ENCODE measurements at places on chromosomes 2 and 18. TPM values are rescaled to one million over a fixed set of nuclear protein-coding genes. Genes with fewer than 3 reads are reported as not detected.

GRCh38 chr2:237590272-237591140, at the start of gene RAB17:
Gene RAB17 (minus strand): TSS chr2:237590734. CDS start chr2:237586154, 4,580 bp downstream.
- peak; percentile 91 for DNase-seq

DNA sequence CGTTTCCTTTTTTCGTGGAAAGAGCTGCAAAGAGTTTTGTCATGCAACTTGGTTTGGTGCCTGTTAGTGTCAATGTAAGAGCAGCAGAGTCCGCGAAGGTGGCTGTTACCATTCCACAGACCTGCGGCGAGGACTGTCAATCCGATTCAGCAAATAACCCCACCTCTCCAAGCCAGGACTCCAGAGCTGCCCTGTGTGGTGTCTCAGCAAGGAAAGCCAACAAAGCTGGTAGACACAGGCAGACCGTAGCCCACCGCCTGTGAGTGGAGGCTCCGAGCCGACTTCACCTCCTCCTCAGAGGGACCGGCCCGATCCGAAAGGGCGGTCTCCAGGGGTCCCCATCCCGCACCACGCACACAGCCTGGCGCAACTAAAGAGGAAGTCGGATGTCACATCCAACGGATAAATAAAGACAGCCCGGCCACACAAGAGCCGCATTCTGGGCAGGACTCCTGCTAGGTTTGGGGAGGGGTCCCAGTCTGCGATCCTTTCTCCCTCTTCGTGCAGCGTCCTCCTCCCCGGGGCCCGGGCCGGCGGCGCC, 819 bp downstream of the ANKRD44 start:
- peak; percentile 41 for DNase-seq

DNA sequence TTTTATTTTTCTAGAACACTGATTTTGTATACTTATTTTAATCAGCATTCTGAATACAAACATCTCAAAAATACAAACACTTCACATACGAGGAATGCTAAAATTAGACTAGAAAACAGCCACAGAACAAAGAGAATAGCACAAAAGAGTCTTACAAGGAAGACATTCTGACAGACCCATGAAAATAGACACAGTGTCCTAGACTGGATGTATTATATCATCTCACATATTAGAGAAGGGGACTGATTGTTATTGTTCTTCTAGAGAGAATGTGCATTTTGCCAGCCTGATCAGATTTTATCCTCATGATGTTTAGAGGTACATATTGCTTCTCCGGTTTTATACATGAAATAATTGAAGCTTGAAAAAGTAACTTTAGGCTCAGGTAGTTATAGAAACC, 357.9 kb downstream of the DPP10 start:
- no peak for DNase-seq

Gene BMP10
- not detected for total RNA-seq

- peak; percentile 71 for DNase-seq
Measured at GRCh38 chr2:176638167-176639015, 369.1 kb downstream of the MTX2 start.

Gene RAPGEF4
- total RNA-seq, result 1.3 TPM

Measured in colonic mucosa (tissue), 4 donors.